ENCODE measurements at places on chromosomes 1 and 21. TPM values are rescaled to one million over a fixed set of nuclear protein-coding genes. Genes with fewer than 3 reads are reported as not detected.

DNA sequence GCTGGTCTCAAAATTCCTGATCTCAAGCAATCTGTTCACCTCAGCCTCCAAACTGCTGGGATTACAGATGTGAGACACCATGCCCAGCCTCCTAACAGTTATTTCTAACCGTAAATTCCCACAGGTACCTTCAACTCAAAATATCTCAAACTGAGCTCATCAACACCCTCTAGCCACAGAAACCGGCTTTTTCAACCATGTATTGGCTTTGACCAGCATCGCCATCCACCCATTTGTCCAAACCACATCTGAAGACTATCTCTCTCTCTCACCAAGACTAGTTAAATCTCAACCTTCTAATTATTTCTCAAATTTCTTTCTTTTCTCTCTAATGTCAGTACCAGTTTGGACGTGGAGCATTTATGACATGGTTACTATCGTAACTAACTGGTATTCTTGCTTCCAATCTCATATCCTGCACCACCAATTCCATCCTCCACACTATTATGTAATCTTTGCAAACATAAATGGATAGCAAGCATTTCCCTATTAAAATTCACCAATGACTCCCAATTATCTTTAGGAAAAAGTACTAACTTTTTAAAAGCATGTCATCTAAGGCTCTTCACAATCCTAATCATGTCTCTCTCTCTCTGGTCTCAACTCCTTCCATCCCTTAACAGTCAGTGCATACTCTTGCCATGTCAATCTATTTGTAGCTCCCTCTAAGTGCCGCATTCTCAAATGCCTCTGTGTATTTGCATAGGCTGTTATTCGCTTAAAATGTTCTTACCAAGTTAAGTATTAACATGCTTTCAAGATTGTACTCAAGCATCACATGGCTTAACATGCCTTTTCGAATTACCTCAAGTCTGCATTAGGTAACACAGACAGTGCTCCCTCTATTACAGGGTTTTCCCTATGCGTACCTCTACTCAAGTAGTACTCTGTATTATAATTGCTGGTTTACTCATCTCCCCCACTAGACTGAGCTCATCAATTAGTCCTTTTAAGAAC, 18.1 kb downstream of the RSBN1 start:
- DNase-seq, result no peak

The GCLM gene
- 6.8 TPM for total RNA-seq

DNA sequence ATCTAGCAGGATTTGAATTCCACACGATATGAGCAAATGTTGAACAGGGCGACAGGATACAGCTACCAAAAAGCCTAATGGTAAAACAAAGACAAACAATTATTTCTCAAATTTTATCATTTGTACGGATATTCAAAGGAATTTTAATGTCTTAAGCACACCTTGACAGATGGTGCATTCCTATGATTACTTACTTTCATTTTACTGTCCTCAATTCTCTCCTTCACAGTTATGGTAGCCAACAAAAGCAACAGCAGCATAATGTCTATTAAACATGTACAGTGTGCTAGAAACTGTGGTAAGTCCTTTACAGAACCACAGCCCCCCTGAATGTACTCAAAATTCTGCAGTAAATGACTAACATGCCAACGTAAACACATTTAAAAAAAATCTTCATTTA, 365.8 kb downstream of the SMYD3 start:
- no peak for DNase-seq

DNA sequence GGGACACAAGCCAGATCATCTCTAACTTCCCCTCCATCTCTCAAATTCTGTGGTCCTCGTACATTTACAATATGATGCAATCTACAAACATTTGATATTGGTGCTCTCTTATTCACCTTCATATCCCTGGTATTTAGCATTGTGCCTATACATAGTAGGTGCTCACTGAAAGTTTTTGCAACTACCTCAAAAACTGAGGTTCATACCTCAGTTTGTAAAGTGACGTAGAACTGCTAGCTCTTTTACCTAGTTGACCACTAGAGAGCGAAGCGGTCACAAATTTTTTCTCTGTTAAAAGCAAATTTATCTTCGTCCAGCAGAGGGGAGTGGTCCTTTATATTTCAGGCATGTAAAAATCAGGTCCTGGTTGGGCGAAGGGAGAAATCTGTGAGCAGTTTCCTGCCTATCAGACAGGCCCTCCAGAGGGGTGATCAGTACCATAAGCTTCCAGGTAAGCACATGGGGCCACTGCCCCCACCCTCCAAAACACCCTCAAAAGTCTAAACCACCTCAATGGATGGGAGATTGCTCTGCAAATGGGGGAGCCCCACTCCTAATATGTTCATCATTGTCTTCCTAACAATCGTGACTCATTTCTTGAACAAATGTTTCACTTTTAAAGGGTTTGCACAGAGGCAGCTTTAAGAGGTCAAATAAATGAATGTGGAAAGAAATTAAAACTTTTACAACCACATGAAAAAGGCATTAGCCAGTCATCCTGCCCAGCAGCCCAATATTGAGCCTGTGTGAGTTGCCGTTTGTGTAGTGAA, 10.6 kb upstream of the HLCS start:
- DNase-seq, result peak; percentile 62

DNA sequence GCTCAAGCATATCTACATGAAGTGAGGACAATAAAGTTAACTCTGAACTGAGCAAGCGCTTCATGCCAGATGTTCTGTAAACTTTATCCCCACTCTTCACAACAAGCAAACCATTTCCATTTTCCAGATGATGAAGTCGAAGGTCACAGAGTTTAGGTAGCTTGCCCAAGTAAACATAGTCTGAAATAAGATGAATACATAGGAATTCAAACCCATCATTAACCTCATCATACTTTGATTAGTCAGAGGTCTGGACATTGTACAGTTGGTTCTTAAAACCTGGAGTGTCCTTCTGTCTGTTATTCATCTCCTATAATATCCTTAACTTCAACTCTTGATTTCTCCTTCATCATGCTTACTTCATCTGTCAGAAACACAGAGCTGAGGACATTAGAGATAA, 180.3 kb upstream of the C8B start:
- DNase-seq, result no peak

The RAB42 gene
- total RNA-seq, result not detected

DNA sequence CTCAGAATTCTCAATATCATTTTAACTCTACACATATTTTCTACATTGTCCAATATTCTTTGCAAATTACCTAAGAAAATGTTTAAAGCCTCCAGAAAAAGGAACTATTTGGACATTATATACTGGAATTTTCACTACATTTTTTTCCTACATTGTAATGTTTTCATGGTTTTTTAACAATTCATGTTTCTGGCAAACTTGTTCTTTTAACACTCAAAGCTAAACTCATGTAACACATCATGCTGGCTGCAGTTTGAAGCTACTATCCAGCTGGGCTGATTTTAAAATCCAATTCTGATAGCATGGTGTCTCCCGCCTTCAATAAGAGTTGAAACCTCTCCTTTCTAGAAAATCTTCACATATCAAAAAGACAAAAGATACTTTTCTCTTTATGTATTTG, 52.0 kb downstream of the TGFBR3 start:
- DNase-seq, result no peak

DNA sequence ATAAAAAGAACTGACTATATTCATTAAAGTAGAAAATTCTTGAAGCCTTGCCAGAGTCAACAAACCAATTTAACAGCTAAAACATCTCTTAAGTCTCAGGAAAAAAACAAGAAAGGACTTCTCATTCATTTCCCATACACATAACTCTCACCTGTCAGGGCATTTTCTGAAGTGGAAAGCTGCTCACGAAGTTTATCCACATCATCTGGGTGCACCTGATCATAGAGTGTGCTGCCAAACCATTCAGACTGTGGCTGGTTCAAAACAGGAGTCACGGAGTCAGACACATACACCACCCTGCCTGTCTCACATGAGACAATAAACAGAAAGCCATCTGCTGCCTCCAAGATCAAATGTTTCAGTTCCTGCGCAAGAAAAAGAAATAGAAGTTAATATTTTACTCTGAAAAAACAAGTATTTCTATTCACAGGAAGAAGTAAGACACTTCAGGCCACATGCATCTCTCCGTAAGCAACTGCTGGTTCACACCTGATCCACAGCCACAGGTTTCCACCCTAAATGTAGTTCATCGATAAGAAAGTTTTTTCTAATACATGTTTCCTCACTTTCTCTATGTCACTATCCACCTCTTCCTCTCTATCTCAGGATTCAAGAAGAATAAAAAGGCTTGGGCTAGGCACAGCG, 28.2 kb upstream of the CTSK start:
- no peak for DNase-seq

DNA sequence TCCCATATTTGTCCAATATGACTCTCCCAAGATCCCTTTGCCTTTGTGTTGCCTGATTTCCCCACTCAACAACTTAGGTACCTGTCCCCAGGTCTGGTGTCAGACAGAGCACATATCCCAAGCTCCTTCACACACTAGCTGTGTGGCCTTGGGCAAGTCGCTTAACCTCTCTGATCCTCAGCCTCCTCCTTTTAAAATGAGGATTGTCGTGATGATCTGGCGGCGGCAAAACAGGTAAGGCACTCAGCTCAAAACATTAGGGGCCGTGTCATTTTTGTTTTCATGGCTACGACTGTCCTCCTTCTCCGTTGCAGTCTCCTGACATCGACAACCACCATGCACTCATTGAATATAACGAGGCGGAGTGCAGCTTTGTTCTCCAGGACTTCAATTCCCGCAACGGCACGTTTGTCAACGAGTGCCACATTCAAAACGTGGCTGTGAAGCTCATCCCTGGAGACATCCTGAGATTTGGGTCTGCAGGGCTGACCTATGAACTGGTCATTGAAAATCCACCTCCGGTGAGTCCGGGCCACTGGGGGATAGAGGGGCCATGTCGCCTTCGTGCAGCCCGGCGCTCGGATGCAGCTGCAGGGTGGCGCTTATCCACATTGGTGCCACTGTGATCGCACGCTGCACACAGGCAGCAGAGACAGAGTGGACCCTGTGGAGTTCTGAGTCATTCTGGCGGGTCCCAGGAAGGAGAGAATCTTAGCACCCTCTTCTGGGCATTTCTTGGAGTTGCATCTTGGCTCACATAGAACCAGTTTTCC, 25.2 kb downstream of the FHAD1 start:
- DNase-seq, result no peak

DNA sequence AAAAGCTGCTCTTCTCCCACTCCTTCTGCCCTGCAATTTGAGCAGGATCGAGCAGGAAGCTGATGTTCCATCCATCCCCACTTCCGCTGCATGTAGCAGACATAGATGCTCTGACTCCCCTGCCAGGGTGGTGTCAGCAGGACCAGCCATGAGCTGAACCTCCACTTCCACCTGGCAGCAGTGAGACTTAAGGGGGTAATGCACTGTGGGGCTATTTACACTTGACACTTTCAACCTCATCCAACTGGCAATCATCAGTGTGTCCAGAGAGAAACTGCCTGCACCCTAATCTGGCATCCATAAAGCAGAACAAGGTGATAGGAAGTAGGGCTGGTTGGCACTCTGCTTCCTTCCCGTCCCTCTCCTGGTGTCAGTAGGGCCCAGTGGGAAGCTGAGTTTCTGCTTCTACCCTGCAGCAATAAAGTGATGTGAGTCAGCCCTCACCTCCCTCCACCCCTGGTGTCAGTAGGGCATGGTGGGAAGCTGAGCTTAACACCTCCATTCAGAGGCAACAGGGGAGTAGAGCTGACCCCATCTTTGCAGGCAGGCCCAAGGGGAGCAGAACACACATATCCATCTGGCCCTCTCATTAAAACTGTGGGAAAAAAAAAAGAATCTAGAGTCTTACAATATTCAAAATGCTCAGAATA, 272.3 kb downstream of the PTPRU start:
- DNase-seq, result no peak

The LEFTY1 gene
- total RNA-seq, result not detected

The TRIM46 gene
- total RNA-seq, result 1.1 TPM

DNA sequence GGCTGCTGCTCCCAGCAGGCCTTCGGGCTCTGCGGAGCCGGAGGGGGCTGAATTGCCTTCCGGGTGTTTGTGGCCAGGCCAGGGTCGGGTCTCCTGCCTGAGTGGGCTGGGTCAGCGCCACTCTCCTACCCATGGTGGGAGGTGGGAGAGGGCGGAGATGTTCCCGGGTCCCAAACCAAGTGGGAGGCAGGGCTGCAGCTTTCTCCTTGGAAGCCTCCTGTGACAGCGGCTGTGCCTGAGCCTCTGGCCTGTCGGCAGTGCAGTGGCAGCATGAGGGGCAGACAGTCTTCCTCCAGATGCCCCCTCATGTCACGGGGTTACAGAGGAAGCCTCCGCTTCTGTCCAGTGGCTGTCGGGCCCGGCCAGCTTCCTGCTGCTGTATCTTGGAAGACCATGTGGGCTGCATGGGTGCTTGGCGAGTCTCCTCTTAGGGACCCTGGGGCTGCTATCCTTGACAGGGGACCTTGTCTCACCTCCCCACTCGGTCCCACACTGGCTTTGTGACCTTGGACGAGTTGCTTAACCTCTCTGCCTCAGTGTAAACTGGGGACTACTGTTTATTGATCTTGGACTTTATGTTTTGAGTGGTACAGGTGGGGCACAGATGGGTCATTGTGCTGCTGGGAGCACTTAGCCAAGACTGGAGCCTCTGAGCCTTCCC, 4.3 kb downstream of the SKI start:
- no peak for DNase-seq

GRCh38 chr1:18996548-18997177, 40.2 kb upstream of the IFFO2 start:
- no peak for DNase-seq

The PCSK9 gene
- not detected for total RNA-seq

DNA sequence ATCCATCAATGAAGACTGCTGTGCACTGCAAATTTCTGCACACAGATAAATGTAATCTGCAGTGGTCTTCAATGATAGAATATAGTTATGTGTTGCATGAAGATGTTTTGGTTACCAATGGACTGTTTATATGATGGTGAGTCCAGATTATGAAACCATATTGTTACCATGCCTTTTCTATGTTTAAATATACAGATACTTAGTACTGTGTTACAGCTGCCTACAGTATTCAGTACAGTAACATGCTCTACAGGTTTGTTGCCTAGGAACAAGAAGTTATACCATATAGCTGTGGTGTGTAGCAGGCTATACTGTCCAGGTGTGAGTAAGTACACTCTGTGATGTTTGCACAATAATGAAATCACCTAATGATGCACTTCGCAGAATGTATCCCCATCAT, 40.8 kb downstream of the SORT1 start:
- DNase-seq, result no peak

- peak; percentile 53 for DNase-seq
Observed at GRCh38 chr1:87084244-87084836, 169.9 kb downstream of the HS2ST1 start.

DNA sequence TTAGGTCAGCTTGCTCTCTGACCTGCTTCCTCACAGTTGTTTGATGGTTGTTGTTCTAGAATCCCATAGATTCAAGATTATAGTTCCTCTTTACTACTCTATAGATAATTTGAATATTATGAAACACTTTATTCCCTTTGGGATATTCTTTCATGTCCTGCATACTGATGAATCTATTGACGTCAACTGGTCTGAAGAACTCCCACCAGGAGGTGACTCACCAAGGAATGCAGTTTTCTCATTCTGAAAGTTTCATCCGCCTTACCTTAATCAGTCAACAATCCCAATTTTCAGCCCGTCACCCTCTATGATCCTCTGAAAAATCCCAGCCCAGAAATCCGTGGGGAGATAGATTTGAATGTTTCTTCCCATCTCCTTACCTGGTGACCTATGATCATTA, 834.1 kb upstream of the PRMT6 start:
- DNase-seq, result no peak
